Activated naive CD4-positive, alpha-beta T cell treated with Interleukin-2 at 50 U/mL for 16 hours (primary cell): ENCODE measurements at places on chromosomes 7 and 10.

DNA sequence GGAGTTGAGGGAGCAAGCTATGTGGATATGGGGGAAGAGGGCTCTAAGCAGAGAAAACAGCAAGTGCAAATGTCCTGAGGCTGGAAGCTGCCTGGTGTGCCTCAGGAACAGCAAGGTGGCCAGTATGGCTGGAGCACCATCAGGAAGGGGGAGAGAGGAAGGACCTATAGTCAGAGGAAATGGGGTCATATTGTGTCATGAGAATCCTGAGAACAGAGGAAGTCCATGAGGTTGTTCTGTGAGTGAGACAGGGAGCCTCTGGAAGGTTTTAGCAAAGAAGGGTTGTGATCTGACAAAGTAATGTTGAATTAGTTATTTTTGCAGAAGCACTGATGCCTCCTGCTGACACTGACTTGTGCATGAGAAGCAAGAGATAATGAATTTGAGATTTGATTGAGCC, 204.3 kb downstream of the PTEN start:
- no peak for DNase-seq

DNA sequence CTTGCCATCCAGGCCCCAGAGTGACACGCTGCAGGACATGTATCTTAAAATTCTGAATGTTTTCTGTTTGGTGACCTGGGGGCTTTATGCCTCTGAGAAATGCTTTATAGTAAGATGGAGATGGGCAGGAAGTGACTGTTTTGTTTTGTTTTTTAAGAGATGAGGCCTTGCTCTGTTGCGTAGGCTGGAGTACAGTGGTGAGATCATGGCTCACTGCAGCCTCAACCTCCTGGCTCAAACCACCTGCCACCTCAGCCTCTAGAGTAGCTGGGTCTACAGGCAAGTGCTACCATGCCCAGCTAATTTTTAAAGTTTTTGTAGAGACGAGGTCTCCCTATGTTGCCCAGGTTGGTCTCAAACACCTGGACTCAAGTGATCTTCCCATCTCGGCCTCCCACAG, 20.6 kb downstream of the ZNF777 start:
- no peak for DNase-seq

GRCh38 chr7:150897502-150898474, 45.5 kb downstream of the AOC1 start:
- peak; percentile 31 for DNase-seq

DNA sequence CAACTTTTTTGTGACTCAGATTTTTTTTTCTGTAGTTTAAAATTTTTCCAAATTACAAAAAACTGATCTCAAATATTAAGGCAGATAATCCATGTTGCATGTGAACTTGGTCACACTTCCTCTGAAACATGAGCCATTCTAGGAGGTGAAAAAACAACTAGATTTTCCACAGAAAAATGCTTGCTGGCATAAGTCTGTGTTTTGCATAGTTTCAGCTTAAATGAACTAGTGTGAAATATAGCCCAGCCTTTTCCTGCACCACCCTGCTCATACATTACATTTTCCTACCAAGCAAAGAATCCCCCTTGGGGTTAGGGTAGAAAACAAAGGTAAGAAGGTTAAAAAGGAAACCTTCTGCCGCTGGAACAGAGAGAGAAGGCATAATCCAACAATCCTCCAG, 48.2 kb downstream of the SLC25A13 start:
- no peak for DNase-seq

- no peak for DNase-seq
These were observed 26.4 kb downstream of the AUTS2 start for GRCh38 chr7:69624435-69625230.

GRCh38 chr10:78411716-78412115, 378.1 kb downstream of the RPS24 start:
- no peak for DNase-seq

DNA sequence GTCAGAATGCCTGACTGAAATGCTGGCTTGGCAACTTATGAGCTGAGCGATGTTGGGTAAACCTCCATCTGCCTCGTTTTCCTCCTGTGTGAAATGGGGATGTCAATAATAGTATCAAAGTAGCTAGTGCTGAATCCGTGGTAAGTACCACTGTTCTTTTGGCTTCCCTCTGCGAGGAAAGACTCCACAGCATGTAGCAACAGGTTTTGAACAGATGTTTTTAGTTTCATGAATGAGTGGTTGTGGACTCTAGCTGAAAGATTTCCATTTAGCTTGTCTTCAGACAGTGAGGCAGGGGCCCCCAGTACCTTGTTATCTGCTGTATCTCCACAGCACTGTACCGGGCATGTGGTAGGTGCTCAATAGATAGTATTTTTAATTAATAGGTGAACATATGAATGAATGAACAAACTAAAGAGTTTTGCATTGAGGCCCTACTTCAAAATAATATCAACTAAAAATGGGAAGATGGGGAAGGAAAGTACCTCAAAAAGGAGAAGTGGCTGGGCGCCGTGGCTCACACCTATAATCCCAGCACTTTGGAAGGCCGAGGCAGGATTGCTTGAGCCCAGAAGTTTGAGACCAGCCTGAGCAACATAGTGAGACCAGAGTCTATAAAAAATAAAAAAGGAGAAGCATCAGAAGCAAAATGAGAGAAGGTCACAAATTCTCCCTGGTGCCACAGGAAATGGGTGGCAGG, 5.6 kb upstream of the DLG5 start:
- DNase-seq: no peak

DNA sequence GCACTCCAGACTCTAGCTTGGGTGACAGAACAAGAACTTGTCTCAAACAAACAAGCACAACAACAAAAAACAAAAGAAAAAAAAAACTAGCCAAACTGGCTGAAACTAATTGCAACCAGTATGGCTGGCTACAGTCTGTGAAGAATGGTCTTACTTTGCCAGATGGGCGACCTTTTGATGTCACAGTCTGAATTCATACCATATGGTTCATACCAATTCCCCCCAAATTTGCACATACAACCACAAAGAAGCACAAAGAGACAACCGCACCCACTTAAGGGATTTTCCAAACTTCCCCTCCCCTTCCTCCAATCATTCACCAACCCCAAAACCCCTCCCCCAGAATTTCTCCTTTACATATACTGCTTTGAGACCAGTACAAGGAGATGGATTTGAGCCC, 114.2 kb downstream of the SPAG6 start:
- DNase-seq: no peak

DNA sequence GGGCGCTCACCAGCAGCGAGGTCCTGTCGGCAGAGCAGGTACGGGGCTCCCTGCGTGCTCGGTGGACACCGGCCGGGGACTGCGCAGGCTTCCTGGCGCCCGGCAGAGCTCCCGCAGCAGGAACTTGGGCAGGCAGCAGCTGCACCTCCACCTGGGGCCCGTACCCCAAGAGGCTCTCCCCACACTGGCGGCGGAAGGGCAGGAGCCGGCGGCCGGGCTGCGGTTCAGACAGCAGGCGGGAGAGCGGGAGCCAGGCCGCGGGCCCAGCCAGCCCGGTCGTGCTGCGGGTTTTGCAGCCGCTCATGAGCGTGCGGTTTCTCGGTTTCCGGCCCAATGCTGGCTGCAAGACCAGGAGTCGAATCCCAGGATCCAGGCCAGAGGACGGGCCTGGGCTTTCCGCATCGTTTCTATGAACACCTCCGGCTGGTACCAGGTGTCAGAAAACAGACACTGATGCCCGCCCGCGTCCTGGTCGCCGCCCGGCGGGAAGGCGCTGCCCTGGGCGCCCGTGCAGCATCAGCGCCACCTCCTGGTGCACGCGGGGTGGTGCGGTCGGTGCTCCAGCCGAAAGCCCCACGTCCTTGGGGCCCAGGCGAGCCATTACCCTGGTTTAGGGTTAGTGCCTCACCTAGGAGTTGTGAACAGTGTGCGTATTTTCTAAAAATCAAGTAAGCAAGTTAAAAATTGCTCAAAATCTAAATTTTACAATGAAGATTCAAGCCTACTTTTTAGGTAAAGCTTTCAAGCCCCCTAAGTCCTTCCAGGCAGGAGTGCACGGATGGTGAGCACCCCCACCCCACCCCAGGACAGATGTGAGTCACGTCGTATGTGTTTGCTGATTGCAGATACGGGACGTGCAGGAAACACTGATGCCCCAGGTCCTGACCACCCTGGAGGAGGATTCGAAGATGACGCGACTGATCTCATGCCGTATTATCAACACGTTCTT, 47.4 kb upstream of the PRKAR1B start:
- DNase-seq: peak; percentile 71

DNA sequence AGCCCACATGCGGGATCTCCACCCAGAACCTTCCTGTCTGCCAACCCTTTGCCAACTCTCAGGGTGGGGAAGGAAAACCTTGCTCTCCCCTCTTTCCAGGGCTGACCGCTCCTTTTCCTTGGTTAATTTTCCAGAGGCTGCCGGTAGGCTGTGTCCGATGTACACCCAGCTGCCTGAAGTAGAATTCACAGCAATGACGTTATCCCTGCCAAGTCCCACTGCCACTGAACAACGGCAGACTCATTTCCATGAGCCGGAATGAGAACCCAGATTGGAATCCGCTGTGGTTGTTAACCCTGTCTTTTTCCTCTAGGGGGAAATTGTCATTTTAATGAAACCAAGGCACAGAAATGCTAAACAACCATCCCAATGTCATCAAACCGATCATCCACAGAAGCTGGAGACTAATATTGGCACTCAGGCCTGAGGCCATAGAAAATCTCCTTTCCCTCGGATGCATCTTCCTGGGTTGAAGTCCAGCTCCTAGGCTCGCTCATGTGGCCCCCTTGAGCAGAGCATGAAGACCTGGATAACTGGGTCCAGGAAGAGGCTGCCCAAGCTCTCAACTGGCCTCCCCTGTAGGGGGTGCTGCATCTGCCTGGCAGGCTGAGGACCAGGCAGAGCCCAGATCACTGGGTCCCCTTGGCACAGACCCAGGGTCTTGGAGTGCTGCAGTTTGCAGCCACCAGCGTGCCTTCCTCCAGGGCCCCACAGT, 30.4 kb downstream of the KLRG2 start:
- no peak for DNase-seq

DNA sequence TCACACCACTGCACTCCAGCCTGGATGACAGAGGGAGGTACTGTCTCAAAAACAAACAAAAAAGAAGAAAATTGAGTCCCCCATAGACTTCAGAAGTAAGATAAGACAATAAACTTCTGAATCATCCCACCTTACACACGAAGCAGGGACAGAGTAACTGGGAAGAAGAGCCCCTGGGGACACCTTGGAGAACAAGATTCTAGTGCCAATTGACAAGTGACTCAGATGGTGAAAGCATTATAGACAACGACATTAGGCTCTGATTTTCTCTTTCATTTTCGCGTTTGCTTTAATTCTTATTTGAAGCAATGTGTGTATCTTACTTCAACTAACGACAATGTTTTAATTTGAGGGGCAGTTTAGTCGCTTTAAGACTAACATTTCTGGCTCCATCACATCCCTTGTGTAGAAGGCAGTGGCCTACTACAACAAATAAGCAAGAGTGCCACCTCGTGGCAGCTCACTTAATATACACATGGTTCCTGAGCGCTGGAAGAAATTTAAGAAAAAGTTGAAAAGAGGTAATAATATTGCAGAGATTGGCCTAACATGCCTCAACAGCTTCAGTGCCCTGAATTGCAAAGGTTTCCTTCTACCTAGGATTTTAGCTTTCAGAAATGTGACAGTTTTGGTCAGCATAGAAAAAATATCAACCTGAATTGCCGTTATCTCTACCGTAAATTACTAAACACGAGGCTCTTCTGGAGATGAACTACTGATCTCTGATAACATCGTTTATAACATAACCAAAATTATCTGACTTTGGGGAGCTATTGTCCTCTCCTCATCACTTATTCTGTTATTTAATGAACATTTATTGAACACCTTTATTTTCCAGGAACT, 36.7 kb downstream of the ASNS start:
- DNase-seq: peak; percentile 60

DNA sequence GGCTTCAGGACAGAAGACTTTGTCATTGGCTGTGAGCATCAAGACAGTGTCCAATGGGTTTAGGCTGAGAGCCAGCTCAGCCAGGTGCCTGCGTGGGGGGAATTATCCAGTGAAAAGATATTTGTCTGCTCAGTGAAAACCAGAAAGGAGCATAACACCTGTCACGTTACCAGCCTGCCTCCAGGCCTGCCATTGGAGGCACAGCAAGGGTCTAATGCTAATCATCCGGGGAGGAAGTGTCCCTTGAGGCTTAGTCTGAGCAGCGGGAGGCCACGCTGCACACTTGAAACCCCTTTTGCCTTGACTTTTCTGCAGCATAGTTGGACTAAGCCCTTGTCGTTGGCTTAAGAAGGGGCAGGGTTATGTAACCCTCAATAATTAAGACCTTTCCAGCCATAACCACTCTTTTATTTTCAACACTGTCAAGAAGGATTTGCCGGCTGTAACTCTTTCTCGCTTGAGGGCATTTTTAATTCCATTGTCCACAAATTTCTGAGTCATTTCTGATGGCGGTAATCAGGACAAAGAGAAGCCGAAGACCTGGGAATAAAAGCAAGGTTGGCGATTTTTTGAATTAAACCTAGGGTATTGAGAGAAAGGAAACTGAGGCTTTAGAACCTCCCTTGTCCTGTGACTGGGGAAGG, 639.6 kb upstream of the FOXK1 start:
- no peak for DNase-seq

GRCh38 chr10:92799568-92799967, 48.8 kb upstream of the EXOC6 start:
- no peak for DNase-seq

- DNase-seq: no peak
These were observed 216.6 kb downstream of the WDR37 start for GRCh38 chr10:1272777-1273161.

- DNase-seq: no peak
These were observed 1.5 kb downstream of the PRKAR2B start for GRCh38 chr7:107045980-107046379.

DNA sequence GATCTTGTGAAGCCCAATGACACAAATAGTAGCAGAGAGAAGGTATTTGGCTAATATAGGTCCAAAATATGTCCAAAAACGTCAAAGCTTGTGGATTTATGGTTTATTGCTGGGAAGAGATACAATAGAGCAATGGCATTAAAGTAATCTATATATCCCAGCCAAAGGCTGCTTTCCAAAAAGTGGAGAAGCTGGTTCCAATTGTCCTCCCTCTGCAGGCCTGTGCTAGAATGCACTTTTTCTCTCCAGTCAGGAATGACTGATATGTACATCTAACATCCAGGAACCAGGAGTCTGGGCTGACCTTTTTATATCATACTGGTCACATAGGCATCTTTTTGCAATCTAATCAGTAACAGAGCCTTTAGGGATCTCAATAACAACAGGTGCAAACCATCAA, 167.1 kb upstream of the FAM3C start:
- no peak for DNase-seq

GRCh38 chr10:46220872-46221538, 65.8 kb upstream of the ANTXRL start:
- DNase-seq: no peak

DNA sequence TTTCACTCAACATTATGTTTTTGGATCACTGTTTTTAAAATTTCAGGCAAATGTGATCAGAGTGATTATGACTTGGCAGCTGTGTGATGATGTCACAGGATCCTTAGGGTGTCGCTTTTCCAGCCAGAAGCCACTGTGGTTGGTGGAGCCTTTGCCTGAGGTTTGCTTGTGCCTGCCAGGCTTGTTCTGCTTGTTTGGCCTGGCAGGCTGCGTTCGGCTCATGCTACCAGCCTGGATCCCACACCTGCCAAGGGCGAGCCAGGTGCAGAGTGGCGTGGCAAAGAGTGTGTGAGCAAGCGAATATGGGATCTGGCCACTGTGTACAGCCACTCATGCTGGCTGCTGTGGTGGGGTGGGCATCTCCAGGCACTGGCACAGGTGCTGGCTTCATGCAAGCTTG, 55.7 kb downstream of the ADK start:
- DNase-seq: no peak

- DNase-seq: no peak
These were observed 12.8 kb downstream of the RAB11FIP2 start for GRCh38 chr10:118033905-118034304.

GRCh38 chr7:92614660-92615174, 24.5 kb upstream of the FAM133B start:
- no peak for DNase-seq

GRCh38 chr7:135247746-135248471, 14.3 kb downstream of the STRA8 start:
- no peak for DNase-seq
